ENCODE measurements at places on chromosomes 13 and 19.

GRCh38 chr19:33685541-33685940, 63.8 kb downstream of the CHST8 start:
- no peak for DNase-seq

DNA sequence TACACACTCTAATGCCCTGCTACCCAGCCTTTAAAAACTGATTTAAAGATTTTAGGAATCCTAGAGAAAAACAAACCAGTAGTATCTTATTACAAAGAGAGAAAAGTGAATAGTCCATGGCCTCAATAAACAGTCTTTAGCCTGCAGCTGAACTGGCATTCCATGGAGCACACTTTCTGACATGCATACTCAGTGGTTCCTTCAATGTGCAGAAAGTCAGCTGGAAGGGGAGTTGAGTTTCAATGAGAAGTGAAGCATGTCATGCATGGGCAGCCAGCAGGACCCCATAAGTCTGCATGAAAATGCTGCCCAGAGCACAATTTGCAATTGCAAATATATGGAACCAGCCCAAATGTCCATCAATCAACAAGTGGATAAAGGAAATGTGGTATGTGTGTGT, 273.7 kb downstream of the UQCRFS1 start:
- DNase-seq: no peak

DNA sequence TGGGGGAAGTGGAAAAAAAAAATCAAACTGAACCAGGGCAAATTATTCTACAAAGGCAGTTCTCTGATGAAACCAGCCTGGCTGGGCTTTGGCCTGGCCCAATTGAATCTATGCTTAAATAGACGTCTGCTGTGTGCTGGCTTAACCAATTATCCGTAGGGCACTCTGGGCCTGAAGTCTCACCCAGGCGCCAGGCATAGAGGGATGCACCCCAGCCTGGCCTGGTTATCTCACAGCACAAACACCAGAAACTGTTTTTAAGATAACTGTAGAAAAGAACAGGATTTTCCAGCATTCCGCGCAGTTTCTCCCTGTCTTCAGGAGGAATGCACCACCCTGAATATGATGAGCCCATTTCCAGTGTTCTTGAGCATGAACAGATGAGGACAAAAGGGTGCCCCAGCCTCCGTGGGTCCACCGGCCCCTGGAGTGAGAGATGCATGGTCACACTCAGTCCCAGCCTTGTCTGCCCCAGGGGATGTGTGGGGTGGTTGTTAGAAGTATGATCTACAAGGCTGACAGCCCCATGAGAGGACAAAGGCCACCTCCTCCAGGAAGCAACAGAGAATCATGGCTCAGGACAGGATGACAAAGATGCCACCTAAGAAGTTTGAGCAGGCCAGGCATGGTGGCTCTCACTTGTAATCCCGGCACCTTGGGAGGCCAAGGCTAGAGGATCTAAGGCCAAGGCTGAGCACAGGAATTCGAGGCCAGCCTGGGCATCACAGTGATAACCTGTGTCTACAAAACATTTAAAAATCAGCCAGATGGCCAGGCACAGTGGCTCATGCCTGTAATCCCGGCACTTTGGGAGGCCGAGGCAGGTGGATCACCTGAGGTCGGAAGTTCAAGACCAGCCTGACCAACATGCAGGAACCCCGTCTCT, 50.2 kb downstream of the PEPD start:
- no peak for DNase-seq

- DNase-seq: no peak
Observed at GRCh38 chr13:92827503-92827902, 399.1 kb upstream of the GPC6 start.

DNA sequence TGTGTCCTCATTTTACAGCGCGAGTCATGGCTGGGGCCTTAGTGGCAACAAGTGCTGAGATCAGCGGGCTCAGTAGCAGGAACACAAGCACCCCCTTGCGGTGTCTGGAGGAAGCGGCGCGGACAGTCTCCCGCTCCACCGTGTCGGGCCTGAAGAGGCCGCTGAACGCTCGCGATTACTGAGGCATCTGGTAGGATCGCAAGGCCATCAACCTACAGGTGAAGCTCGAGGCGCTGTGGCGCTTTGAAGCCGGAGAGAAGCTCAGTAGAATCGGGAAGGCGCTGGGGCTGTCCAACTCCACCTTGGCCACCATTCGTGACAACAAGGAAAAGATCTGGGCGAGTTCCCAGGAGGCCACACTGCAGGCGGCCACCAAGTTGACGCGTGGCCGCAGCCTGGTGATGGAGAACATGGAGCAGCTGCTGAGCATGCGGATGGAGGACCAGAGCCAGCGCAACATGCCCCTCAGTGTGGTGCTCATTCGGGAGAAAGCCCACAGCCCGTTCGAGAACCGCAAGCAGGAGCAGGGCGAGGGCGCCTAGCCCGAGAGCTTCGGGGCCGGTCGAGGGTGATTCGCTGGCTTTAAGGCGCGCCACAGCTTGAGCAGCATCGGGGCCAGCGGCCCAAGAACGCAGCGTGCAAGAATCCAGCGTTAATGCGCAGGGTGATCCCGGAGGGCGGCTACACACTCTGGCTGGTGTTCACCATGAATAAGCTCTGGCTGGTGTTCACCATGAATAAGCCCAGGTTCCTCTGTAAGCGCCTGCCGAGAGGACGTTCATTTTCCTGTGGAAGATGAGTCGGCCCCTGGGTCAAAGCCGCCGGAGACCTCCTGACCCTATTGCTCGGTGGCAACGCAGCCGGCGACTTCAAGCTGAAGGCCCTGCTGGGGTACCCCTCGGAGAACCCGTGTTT, 8.3 kb upstream of the MZF1 start:
- DNase-seq: no peak

DNA sequence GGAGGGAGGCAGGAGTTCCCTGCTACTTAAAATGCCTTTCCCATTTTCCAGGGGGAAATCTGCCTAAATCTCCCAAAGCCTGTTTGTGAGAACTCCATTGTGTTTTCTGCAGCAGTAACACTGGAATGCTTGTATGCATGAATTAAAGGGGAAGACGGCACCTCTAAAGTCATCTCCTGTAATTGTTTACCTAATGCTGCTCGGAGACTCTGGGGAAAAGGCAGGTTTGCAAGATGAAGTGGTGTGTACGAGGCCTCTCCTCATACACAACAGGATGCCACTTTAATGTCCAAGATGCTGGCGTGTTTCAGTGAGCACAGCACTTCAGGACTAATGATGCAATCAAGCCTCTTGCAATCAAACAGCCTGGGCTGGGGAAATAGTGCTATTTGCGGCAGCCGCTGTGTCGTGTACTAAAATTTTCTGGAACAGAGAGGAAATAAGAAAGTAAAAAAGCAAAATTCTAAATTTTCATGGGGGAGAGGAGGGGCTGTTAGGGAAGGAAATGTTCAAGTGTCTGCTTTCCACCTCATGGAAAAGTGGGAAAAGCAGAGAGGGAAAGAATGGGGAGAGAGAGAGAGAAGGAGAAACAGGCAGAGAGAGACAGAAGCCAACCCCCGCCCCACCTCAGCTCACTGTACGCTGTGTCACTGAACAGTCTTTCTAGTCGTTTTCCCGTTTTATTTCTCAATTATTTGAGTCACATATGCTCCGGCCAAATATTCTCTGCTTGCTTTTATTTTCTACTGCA, 32.9 kb downstream of the TSHZ3 start:
- DNase-seq: no peak

DNA sequence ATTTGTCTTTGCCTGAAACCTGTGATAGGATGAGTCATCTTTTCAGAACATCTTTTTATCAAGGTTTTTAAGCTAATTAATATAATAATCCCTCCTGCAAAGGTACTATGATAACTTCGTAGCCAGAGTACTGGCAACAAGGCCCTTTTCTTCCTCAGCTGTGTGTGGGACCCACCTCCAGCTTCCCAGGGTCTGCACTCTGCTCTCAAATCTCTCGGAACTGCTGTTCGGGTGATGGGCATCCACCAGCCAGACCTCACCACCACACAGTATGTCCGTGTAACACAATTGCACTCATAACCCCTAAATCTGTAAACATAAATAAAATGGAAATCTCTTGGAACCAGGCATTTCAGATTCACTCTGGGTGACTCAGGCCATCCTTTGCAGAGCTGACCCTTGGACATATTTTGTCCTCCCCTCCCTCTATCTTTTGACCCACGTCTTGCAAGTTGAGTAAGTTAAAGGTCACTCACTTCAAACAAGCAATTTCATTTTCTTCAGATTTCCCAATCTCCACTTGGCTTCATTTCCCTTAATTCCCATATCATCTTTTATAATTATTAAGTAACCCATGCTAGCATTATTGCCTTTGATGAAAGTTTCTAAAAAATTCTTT, 29.5 kb downstream of the COL4A1 start:
- DNase-seq: no peak

DNA sequence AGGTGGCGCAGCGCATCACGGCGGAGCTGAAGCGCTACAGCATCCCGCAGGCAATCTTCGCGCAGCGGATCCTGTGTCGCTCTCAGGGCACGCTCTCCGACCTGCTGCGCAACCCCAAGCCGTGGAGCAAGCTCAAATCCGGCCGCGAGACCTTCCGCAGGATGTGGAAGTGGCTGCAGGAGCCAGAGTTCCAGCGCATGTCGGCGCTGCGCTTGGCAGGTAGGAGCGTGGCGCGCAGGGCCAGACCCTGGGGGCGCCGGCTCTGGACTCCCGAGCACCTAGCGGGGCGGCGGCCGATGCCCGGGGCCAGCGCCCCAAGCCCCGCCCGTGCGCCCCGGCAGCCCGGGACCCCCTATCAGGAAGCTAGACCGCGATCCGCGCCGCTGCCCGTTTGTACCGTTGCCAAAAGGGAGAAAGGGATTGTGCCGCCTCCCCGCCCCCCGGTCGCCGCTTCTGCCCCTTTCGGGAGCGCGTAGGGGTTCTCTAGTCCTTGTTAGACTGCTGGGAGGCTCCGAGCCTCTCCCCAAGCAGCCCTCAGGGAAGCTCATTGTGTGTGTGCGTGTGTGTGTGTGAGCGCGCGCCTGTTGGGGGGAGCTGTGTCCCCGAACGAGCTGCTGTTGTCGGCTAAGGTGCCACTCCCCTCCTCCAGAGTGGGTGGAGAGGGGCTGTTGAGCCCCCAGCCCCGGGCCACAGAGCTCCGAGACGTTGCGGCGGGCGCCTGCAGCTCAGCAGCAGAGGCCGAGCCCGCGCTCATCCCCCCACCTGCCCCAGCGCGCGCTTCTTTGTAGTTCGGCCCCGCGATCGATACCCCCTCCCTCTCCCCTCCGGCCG, 1.5 kb downstream of the ONECUT3 start:
- DNase-seq: no peak

DNA sequence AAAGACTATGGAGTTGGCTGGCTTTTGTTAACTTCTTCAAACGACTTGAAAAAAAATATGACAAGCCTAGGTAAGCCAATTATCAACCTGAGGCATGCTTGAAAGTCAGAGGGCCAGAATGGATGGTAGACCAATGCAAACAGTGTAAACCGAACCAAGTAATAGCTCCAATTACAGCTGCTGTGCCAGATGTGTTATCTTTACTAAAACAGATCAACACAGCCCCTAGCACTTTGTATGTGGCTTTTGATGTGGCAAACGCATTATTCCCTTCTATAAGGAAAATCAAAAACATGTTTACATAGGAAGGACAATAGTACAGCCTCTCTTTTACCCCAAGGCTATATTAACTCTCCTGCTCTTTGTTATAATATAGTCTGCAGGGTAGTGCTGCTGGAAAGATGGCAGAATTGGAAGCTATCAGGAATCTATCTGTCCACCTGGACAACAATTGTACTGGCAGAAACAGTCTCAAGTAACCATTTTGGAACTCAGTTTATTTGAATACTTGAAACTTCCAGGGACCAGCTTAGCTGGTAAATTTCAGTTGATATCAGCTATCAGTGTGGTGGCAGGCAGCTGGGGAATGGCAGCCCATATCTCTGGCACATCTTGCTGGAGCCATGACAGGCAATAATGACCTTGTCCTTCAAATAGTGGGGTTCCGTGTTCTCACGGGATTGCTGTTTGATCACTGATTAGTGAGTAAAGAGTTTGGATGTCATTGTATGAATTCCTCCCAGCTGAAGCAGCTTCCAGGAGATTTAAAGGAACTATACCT, 144.4 kb upstream of the WASF3 start:
- no peak for DNase-seq

DNA sequence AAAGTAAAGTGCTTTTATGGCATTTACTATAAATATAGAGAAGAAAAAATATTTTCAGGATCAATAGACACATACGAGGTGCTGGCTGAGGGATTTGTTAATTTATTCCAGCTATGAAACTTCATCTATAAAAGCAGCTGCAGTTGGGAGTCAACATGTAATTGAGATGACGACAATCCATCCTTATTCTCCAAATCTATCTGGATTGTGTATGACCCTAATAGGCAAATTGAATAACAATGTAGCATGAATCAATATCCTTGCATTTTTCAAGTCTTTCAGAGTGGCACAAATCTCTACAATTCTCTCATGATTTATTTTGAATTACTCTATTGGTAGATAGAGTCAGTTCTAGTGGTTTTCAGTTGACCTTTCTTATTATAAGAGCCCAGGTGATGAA, 1296.5 kb upstream of the SPRY2 start:
- no peak for DNase-seq

DNA sequence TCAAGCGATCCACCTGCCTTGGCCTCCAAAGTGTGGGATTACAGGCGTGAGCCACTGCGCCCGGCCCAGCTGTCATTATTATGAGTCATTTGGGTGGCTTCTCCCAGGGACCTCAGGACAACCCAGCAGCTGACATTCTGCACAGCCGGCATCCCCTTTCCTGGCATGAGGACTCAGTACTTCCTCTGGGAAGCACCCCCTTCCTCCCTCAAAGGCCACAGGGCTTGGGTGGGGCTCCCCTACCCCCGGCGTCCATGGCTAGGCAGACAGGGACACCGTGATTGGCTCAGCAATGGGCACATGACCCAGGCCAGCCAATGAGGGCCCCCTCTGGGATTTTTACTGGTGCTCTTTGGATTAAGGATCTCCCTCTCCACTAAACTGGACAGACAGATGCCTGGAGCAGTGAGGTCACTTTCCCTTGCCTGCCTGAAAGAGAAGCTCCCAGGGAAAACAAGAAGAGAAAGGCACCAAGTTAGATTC, 6.0 kb downstream of the KANK2 start:
- peak; percentile 54 for DNase-seq

GRCh38 chr13:31756346-31756745, 17.0 kb downstream of the RXFP2 start:
- DNase-seq: peak; percentile 93

DNA sequence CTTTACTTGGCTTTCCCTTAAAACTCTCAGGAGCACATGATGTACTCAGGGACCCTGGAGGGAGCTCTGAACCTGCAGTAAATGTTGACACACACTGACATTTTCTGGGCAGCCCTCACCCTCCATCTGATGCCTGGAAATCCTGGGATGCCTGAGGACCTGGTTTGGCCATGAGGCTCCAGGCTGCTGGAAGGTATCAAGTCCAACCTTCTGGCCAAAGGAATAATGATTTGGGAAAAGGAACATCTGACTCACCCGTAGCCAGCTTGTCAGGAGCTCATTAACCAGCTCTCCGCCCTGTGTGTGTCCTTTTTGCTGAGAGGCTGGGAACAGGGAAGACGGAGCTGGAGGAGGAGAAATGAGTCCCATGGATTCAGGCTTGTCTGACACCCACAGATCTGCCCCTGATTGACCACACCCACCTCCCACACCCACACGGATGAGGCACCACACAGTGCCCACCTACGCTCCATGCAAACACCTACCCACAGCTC, 10.3 kb downstream of the ZNF558 start:
- DNase-seq: no peak

Data from RCC 7860 (cell line).